ENCODE measurements at places on chromosomes 2 and 18. TPM values are rescaled to one million over a fixed set of nuclear protein-coding genes. Genes with fewer than 3 reads are reported as not detected.
A peak's percentile ranks its signal among the peaks of the same experiment; 100 is the strongest.

DNA sequence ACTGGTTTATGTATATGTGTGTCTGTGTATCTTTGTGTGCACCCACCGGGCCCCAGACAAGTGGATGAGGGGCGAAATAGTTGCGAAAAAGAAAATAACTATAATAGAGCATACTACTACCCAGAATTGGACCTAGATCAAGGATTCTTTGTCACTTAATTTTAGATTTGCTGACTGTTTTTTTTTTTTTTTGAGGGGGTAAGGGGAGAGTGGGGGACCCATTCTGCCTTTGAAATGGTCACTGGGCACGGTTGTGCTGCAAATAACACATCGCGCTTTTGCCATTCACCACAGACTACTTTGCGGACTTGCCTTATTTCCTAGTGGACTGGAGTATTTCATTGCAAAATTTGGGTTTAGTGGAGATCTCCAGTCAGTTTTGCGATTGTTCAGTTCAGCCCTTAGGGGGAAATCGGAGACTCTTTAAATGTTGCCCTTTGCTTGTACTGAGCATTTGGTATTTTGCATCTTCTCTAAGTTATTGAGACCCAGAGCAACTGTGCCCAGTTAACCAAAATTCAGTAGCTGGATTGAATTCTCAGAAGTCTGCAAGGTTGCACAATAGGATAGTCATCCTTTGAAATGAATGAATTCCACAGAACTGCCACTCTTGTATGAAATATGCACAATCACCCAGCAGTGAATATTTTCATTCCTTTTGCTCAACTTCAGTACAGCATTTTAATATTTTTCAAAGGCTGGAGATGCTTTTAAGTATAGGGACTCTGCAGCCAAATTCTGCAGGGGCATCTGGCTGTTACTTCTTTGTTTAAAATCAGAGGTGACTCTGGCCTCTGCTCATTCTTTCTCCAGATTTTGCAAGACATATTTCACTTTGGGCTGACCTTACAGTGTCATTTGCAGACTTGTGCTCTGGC is 2.9 kb downstream of the TRIB2 start:
- H3K27me3 ChIP-seq: no peaks in the 10 kb centered on the region
- peaks cover 10% of the 10 kb centered on the region for H3K36me3 ChIP-seq
- peak overlapping the region; percentile 93 for H3K27ac ChIP-seq
- peak; percentile 64 for DNase-seq

ATOH8 gene
- total RNA-seq: 7.9 TPM

DNER gene
- under 0.01 TPM for total RNA-seq

LINC00305 gene
- not detected for total RNA-seq

DNA sequence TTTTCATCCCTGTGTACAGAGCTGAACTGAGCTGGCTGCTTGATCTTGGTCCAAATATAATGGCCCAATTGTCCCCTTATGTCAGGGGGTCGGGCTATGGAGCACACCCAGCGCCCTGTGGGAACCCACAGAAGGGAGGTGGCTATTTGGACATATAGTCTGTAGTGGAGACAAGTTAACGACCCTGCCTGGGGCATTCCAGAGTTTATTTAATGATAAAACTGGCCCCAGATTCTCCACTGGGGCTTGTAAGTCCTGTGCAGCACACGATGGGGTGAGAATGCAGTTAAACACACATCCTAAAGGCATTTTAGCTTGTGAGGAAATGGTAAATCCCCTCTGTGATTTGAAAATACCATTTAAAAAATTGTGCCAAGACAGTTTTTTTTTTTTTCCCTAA is 72.9 kb downstream of the QPCT start:
- H3K4me3 ChIP-seq: no peak overlapping the region
- H3K4me1 ChIP-seq: peaks cover 19% of the 10 kb centered on the region
- H3K36me3 ChIP-seq: no peaks in the 10 kb centered on the region
- H3K27me3 ChIP-seq: no peaks in the 10 kb centered on the region
- DNase-seq: peak; percentile 81
- H3K27ac ChIP-seq: no peak overlapping the region

DNA sequence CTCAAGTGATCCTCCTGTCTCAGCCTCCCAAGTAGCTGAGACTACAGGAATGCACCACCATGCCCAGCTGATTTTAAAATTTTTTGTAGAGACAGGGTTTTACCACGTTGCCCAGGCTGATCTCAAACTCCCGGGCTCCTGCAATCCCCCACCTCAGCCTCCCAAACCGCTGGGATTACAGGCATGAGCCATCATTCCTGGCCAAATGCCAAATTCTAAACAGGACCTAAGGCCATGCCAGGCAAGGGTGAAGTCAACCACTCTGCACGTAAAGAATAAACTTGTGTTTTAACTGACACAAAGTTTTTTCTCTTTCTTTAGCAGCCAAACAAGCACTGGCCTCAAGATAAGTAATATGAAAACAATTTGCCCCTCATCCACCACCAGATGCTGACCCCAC is 37.4 kb upstream of the SATB2 start:
- no peak overlapping the region for H3K4me3 ChIP-seq
- DNase-seq: no peak
- H3K27me3 ChIP-seq: no peaks in the 10 kb centered on the region

ALLC gene
- total RNA-seq: not detected

THUMPD2 gene
- 4.8 TPM for total RNA-seq

- no peaks in the 10 kb centered on the region for H3K27me3 ChIP-seq
- H3K4me3 ChIP-seq: no peak overlapping the region
- H3K36me3 ChIP-seq: no peaks in the 10 kb centered on the region
- no peak overlapping the region for H3K27ac ChIP-seq
- H3K4me1 ChIP-seq: no peaks in the 10 kb centered on the region
Observed at GRCh38 chr2:129462967-129463366, 516.5 kb upstream of the RAB6C start.

PLEK gene
- under 0.01 TPM for total RNA-seq

- no peak overlapping the region for H3K4me3 ChIP-seq
- no peaks in the 10 kb centered on the region for H3K4me1 ChIP-seq
- peak; percentile 42 for DNase-seq
- H3K36me3 ChIP-seq: no peaks in the 10 kb centered on the region
Observed at GRCh38 chr2:83196225-83196624, 1262.9 kb downstream of the SUCLG1 start.

DNA sequence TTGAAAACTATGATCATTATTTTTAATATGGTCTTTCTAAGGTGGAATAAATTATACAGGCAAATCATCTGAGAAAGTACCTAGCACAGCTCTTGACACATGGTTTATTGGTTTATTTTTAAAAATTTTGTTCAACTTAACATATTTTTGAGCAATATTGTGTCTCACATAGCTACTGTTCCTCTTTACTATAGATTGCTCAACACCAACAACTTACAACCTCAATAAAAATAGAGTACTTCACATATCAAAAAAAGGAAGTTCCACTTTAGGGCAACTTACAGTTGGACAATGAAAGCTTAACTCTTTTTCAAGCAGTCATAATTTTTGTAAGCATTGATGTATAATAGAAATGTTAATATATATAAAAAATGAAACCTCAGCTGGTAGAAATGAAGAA is 440.9 kb upstream of the UBE2E3 start:
- H3K27ac ChIP-seq: no peak overlapping the region
- no peaks in the 10 kb centered on the region for H3K4me1 ChIP-seq
- no peak for DNase-seq
- no peak overlapping the region for H3K4me3 ChIP-seq
- H3K27me3 ChIP-seq: no peaks in the 10 kb centered on the region
- no peaks in the 10 kb centered on the region for H3K36me3 ChIP-seq

GRCh38 chr2:183892315-183892941 is 705.9 kb upstream of the ZNF804A start:
- H3K27me3 ChIP-seq: no peaks in the 10 kb centered on the region
- H3K36me3 ChIP-seq: no peaks in the 10 kb centered on the region
- no peak overlapping the region for H3K4me3 ChIP-seq
- no peak for DNase-seq

PAIP2B gene
- total RNA-seq: 0.18 TPM

RSAD2 gene
- not detected for total RNA-seq

DNA sequence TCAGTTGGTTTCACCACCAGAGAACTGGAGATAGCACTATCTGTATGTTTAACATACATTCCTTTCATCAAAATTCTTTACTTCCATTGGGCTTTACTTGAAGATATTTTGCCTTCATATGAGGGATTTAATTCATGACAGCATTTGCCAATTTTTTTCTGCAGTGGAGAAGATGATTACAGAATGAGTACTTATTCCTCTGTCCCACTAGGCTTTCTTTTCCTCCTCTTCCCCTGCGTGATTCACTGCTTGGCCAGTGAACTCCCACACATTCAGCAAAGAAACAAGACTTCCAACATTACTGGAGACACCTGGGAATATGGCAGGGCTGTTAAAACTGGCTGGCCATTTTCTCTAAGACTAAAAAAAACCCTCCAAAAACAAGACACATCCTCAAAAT is 425.8 kb upstream of the KCNH7 start:
- H3K27ac ChIP-seq: no peak overlapping the region
- H3K27me3 ChIP-seq: no peaks in the 10 kb centered on the region
- H3K4me3 ChIP-seq: no peak overlapping the region

DNA sequence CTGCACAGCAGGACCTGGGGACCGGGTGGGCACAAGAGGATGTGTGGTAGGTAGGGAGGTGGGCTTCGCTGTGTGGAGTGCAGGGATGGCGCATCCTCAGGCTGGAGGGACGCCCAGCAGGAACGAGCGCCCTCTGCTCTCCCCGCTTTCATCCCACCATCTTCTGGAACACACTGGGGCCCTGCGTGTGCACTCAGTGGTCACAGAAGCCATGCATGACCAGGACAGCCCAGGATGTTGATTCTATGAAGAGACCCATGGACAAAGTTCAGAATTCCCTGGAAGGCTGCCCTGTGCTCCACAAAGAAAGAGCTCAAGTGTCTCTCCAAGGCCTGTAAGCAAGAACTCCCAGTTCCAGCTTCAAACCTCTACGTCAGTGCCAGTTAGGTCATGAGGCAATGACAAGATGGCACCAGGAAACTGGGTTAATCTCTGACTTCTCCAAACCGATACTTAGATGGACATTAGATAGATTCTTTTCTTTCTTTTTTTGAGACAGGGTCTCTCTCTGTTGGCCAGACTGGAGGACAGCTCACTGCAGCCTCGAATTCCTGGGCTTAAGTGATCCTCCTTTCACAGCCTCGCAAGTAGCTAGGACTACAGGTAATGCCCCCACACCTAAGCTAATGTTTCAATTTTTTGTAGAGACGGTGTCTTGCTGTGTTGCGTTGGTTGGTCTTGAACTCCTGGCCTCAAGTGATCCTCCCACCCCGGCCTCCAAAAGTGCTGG is 3.4 kb downstream of the SLC66A2 start:
- no peaks in the 10 kb centered on the region for H3K27me3 ChIP-seq
- no peak overlapping the region for H3K4me3 ChIP-seq
- H3K36me3 ChIP-seq: peaks cover 25% of the 10 kb centered on the region
- no peak for DNase-seq
- peaks cover 14% of the 10 kb centered on the region for H3K4me1 ChIP-seq

DNA sequence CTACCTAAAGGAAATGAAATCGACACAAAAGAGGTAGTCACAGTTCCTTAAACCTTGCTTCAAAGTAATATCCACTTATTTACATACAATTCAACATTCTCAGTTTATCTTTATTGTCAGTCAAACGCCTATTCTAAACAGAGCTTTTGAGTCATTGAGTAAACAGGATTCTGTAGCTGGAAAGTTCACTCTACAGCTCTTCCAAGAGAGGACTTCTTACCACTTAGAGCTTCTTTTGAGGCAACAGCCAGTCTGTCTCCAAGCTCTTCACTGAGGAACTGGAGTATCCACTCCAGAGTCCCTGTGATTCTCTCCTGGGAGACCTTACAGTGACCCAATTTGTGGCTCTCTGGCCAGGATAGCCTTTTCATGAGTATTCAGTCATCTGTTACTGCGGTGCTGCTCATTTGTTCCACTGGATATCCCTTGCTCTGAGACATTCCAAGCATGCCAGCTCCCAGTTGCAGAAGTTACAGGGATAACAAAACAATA is 210.9 kb upstream of the OSR1 start:
- H3K4me1 ChIP-seq: peaks cover 1% of the 10 kb centered on the region
- H3K4me3 ChIP-seq: no peak overlapping the region
- peaks cover 19% of the 10 kb centered on the region for H3K27me3 ChIP-seq
- DNase-seq: peak; percentile 16
- no peak overlapping the region for H3K27ac ChIP-seq

ABCG5 gene
- not detected for total RNA-seq

DNA sequence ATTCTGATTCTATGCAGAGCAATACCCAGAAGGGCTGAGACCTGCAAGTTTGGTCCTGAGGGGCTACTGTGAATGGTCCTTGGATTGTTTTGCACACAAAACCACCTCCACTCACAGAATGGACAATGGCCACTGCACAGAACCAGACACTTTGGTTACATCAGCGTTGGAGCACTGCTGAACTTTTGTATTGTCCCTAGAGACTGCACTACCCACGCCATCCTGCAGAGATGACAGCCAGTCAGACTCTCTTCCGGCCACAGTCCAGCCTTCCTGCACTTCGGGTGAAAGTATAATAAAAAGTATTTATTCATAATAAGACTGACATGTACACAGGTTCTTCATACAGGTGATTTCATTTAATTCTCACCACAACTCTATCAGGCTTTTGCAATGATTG is 35.7 kb downstream of the CELF4 start:
- H3K27ac ChIP-seq: no peak overlapping the region
- H3K4me3 ChIP-seq: no peak overlapping the region
- no peak for DNase-seq
- no peaks in the 10 kb centered on the region for H3K36me3 ChIP-seq
- no peaks in the 10 kb centered on the region for H3K4me1 ChIP-seq
- H3K27me3 ChIP-seq: peaks cover 16% of the 10 kb centered on the region

DNA sequence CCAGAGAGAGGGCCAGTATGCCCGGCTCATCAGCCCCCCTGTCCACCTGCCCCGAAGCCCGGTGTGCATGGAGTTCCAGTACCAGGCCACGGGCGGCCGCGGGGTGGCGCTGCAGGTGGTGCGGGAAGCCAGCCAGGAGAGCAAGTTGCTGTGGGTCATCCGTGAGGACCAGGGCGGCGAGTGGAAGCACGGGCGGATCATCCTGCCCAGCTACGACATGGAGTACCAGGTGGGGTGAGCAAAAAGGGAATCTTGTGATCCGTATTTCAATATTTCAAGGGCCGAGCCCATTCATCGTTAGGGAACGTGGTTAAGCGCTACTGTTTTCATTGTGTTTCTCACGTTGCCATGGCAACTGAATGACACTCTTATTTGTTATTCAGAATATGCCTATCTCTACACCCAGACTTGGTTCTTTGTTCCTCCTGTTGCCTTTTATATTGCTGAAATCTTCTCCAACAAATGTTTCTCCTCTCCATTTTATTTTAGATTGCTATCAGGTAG is 81.5 kb downstream of the NRP2 start:
- H3K27me3 ChIP-seq: no peaks in the 10 kb centered on the region
- peaks cover 57% of the 10 kb centered on the region for H3K36me3 ChIP-seq
- no peak overlapping the region for H3K27ac ChIP-seq
- peak; percentile 63 for DNase-seq

GRCh38 chr2:54787755-54788366 is 64.4 kb downstream of the EML6 start:
- H3K36me3 ChIP-seq: no peaks in the 10 kb centered on the region
- DNase-seq: no peak
- H3K4me3 ChIP-seq: no peak overlapping the region
- H3K27ac ChIP-seq: no peak overlapping the region

- no peaks in the 10 kb centered on the region for H3K36me3 ChIP-seq
- H3K27me3 ChIP-seq: no peaks in the 10 kb centered on the region
- H3K4me3 ChIP-seq: no peak overlapping the region
- DNase-seq: no peak
- H3K27ac ChIP-seq: no peak overlapping the region
Observed at GRCh38 chr18:3842844-3843243, 392.9 kb downstream of the TGIF1 start.

KIAA2012 gene
- under 0.01 TPM for total RNA-seq

All from IMR-90 (cell line).